ENCODE measurements at places on chromosomes 3 and 15.

GRCh38 chr3:196334982-196335381 lies 3.2 kb downstream of the TM4SF19 start:
- DNase-seq = no peak

DNA sequence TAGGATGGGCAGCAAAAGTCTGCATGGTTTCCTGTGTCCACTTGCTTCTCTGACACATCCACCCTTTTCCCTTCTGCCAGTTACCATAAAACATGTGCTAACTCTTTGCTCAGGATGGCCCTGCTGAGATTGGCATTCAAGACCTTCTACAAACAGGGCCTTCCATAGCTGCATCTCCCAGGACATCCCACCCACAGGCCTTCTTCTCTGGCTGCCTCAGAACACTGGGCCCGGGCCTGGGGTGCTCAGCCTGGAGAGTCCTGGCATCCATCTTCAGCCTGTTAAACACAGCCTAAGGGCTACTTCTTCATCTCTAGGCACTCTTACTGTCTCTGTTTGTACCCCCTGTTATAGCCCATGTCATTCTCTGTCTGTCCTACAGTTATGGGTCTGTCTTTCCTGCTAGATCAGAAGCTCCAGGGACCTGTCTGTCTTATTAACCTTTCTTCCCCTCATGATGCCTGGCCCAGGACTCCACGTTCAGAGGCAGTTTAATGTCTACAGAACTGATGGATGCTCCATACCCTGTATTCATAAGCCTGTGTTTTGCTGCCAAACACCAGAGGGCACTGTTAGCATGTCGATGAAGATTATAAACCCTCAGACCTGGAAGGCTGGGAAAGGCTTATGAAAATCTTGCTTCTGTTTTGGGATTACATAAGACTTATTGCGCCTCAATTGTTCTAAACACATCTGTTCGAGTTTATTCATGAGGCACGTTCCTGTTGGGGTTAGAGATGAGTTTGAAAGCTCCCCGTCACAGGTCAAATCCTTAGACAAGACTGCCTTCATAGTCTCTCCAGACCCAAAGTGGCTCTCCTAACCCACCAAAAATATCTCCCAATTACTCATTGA lies 16.5 kb downstream of the SEMA3G start:
- peak; percentile 57 for DNase-seq

DNA sequence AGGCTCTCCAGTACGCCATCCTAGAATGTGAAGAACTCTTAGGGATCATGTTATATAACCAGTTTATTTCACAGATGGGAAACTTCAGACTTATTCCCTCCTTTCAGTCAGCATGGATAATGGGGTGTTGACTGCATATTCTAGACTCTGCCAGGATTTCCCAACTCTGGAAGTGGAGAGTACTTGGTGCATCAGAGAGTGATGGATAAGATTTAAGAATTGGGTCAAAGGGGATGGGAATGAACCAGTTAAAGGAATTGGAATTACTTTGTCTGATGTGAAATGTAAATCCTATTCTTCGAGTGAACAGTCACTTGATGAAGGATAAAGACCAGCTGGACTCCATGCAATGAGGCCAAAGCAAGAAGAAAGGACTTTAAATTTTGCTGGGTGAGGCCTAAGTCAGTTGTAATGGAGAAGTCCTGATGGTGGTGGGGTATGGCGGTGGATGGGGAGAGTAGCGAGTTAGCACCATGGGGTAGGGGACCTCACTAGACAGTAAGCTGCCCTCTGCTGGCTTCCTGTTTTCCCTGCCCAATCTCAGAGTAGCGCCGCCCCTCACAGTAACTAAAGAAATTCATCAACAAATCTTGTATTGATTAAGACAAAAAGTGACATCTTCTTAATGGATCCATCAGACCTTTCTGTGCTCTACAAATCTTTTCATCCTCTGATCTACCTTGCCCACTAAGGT lies 7.3 kb upstream of the CACNA1D start:
- no peak for DNase-seq

DNA sequence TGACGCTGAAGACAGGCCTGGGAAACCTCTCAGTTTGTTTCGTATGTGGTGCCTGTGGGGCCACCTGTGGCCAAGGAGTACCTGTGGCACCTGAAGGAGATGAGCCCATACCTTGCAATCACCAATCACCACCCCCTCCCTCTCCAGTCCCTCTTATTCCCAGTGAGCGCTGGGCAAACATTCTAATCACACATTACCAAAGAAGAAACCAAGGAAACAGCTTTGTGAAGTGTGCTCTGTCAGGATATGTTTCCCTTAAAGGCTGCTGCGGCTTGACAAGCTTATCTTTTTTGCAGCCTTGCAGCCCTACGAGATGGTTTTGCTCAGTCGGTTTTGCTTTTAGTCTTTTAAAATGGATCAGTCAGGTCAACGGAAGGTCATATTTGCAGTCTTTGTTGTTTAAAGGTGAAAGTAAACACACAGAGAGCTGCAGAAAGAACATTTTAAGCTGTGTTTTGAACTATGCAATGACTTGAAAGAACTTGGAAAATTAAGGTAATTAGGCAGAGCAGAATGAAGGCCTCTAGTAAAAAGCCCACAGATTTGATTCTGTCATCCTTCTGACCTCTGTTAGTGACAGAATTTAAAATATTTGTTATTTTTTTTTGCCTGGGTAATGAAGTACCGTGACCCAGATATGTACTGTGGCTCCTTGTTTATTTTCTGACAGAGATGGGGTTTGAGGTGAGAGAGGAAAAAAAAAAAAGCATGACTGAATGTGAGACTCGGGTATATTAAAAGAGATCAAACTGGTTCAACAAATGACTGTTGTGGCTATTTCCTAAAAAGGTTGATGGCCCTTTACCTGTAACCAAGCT lies 461.4 kb downstream of the NSUN3 start:
- no peak for DNase-seq

DNA sequence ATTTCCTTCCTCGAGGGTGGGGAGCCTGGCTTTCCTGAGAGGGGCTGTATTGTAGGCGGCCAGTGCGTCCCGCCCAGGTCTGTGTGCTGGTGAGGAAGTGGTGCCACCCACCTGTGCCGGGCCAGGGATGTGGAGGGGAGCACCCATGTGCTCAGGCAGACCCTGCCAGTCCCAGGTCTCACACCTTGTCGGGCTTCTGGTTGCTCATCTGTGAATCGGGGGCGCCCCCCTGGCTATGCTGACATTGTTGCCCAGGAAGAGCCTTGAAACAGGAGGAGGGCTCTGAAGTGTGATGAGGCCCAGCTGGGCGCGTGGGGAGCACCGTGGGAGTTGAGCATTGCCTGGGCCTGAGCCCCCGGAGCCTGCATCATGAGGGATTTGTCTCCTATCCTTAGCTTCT lies 4.8 kb downstream of the FBLN2 start:
- no peak for DNase-seq

DNA sequence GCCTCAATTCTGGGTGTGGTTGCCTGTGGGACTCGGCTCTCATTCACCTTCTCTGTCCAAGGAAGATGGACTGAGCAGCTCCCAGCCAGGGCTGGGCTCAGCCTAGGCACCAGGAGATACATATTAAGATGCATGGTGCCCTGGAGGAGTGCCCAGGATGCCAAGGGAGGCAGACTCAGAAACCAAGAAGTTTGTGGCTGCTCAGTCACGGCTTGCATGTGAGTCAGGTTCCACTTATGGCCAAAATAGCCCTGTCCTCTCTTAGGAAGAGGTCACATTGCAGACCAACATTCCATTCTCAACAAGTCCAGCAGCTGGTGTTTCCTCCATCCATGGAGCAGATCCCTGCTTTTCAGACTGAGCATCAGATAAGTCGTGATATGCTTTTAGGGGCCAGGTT lies 21.8 kb downstream of the CDCP1 start:
- peak; percentile 97 for DNase-seq

GRCh38 chr3:195106418-195106906 lies 164.5 kb downstream of the XXYLT1 start:
- no peak for DNase-seq

- DNase-seq = no peak
These were observed at the start of gene SPTSSB for GRCh38 chr3:161371441-161372320. SPTSSB (minus strand) TSS chr3:161371517; CDS start chr3:161346323, 25,194 bp downstream.

- DNase-seq = no peak
These were observed 86.2 kb downstream of the DHX30 start for GRCh38 chr3:47888986-47889757.

DNA sequence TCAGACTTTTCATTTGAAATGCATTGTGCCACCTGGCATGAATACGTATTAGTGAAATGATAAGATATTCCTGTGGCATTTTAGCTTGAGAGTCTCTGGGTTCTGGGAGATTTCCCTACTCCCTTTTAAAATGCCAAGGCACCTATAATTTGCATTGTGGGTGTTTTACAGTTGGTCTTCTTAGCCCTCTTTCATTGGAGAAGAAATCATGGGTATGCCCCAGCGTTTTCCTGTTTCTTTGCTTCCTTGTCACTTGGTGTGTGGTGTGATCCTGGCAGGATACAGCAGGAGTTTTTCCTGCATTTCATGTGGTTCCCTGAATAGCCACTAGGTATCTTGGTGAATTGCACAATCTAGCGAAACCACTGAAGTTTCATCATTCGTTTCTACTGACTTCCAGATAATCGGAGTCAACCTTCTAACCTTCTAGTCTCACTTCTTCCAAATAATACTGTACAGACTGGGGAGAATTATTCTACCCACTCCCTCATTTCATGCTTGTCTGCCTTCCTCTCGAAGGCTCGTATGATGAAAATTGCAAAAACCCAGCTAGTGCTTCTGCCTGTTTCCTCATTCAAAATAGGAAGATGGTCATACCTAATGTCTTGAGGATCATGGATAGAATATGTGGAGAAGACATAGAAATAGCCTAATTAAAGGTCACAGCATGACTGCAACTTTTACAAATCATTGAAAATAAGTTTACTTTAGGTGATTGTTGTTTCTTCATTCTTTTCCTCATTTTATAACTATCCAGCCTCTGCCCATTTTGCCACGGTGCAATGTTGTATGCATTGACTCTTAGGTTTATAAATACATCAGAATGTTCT lies 2.6 kb downstream of the BHLHE40 start:
- DNase-seq = peak; percentile 81

- DNase-seq = no peak
These were observed 73.0 kb downstream of the BFSP2 start for GRCh38 chr3:133472889-133473288.

DNA sequence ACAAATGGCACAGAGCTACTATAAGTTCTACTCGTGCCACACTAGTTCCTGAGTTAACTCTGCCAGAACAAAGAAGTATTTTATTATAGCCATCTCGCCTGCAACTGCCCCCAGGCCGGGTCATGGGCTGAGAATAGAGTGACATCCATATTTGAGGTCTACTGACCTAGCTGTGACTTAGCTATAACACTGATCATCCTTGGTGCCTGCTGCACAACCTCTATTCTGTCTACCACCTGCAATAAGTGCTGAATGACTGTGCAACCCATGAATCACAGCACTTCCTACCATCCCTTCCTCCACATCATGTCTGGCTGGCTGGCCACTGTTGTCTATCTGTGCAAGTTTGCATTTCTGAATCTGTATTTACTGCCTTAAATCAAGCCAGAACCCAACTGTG lies 506.5 kb upstream of the TBL1XR1 start:
- no peak for DNase-seq

DNA sequence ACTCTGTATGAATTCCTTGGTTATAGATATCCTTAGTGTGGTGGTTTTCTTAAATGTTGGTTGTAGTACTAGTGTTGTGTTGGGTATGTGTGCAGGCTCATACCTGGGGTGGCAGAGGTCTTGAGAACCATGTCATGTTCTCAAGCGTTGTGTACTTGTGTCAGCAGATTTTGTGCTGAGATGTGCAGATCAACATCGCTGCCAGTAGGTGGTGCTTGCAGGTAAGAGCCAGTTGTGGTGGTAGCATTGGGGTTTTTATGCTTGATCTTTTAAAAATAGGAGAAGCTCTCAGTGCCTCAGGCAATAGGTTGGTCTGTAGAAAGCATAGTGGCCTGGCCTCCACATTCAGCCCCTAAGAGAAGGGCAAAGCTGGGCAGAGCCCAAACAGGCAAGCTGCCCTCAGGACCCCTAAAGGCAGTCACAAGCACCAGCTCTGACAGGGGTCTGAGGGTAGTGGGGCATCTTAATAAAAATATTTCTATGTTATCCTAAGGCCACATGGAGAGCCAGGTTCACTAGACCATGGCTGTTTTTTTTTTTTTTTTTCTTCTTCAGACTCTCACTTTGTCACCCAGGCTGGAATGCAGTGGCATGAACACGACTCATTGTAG lies 164.0 kb downstream of the IL20RB start:
- DNase-seq = peak; percentile 27

- DNase-seq = no peak
These were observed 41.4 kb downstream of the PGPEP1L start for GRCh38 chr15:98966091-98966787.

All from A172 (cell line).